Stimulated activated CD4-positive, alpha-beta T cell treated with anti-CD3 and anti-CD28 coated beads, Interleukin-1b, Interleukin-23, amount 100 ng/mL, for 1 hour (primary cell): ENCODE measurements at places on chromosomes 1 and 21.
A peak's percentile ranks its signal among the peaks of the same experiment; 100 is the strongest.

- no peak for DNase-seq
Measured at GRCh38 chr21:26093122-26093521, 77.4 kb downstream of the APP start.

DNA sequence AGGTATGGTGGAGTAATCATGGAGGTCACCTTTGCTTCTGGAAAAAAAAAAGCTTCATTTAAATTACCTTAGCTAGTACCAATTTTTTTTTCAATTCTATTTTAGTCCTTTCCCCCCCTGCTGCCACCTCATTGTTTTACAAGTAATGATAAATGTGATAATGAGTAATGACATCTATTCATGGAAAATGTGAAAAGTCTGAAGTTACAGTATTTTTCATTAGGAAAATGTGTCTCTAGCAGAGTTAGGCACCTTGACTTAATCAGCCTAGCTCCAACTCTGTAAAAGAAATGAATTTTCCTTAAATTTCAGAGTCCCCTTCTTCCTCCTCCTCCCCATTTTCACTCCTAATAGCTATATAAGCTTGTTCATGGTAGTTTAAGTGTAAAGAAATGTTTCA, 204.9 kb upstream of the USP25 start:
- DNase-seq = no peak

- DNase-seq = no peak
Measured at GRCh38 chr1:8463144-8463927, 145.4 kb downstream of the SLC45A1 start.

DNA sequence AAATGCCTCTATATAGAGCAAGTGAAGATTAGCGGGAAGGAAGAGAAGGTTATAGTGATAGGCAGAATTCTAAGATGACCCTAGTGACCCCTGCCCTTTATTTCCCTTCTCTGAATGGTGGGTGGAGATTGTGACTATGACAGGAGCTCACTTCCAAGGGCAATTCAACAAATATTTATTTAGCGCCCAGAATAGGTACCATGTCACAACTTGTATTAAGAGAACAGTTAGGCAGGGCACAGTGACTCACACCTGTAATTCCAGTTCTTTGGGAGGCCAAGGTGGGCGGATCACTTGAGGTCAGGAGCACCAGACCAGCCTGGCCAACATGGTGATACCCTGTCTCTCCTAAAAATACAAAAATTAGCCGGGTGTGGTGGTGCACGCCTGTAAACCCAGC, 236.0 kb upstream of the POGK start:
- no peak for DNase-seq

DNA sequence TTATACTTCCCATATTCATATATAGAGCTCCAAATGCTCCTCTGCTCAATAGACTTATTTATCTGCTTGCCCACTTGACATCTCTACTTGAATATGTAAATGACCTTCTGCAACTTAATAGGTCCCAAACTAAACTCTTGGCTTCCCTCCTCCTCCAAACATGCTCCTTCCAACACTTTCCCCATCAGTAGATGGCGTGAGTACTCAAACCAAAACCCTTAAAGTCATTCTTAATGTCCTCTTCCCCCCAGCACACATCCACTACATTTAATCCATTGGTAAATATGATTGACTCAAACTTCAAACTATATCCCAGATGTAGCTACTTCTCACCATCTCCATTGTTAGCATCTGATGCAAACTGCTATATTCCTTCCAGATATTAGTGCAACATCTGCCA, 48.5 kb upstream of the PBX1 start:
- DNase-seq = no peak

GRCh38 chr1:43008115-43009060, 49.7 kb upstream of the SLC2A1 start:
- no peak for DNase-seq

DNA sequence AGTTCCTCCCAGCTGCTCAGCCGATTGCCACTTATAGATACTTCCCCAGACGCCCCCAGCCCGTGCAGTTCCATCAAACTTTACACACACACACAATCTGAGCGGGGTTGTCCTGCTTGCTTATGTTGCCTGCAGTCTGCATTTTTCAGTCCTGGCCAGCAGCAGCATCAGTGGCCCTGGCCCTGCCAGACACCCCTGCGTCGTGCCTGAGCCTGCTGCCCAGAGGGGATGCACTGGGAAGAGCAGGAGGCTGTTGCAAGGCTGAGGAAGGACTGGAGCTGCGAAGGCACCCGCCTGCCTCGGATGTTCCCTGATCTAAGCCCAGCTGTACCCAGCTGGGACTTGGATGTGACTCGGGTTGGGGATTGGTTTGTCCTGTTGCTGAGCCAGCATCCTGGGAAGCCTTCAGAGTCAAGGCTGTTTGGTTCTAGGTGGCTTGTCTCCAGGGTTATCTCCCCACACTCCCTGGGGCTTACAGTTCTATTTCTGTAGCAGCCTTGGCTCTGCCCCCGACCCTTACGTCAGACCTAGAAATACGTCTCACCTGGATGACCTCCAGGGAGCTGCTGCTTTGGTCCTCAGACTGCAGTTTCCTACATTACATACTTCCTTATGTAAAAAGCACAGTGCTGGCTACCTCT, 42.3 kb downstream of the MAN1C1 start:
- DNase-seq = no peak

GRCh38 chr1:36691374-36691773, 208.7 kb upstream of the CSF3R start:
- DNase-seq = no peak

DNA sequence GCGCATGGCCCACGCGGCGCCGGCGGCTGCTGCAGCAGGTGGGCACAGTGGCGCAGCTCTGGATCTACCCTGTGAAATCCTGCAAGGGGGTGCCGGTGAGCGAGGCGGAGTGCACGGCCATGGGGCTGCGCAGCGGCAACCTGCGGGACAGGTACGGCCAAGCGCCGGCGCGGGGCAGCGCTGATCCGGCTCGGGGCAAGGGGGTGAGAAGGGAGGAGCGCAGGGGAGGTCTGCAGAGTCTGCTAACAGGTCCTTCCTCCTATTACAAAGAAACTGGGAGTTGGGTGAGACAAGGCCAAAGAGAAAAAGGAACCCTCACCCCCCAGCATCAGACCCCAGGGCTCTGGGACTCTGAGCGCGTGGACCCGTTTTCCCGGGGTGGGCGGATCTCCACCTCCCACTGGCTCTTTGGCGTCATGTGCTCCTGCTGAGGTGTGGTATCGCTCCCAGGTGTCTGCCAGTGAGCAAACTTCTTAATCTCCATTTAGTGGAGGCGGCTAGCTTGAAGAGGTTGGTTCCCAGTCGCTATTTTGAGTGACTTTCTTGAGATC, 431 bp downstream of the MTARC1 start:
- no peak for DNase-seq

- DNase-seq = no peak
Measured at GRCh38 chr21:43957611-43958362, 54.3 kb upstream of the TRAPPC10 start.

GRCh38 chr1:22861764-22862440, 110.8 kb downstream of the LACTBL1 start:
- no peak for DNase-seq

DNA sequence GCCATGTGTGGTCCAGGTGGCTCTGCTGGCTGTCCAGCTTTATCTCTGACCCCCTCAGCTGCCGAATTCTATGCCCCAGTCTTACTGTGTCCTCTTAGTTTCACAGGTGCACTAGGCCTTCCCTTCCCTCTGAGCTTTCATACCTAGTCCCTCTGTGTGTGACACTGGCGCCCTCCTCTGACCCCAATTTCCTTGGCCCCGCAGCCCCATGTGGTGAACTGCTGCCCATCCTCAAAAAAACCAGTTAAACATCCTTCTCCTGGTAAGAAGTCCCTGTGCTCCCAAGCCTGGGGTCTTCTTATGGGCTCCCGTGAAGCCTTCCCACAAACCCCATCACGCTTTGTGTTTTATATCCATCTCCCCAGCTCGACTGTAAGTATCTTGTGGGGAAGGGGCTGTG, 93.9 kb upstream of the TSPAN2 start:
- DNase-seq = no peak

DNA sequence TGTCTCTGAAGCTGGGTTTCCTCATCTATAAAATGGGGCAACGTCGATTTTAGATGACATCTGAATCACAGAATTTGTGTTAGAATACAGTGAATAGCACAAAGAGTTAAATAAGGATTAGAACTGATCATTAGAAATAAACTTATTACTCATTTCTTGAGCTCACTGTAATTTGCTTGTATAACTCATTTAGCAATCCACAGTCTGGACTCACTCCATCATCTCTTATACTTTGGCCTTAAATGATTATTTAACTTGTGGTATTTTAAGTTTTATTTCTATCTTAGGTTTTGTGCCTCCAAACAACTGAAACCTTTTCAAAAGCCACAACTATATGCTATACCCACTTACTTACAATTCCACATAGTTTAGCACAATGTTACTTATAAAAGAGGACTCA, 128.0 kb downstream of the CDC42BPA start:
- no peak for DNase-seq

GRCh38 chr1:39129514-39129913, 75.0 kb upstream of the MACF1 start:
- no peak for DNase-seq

GRCh38 chr1:159040893-159041724, 31.4 kb downstream of the IFI16 start:
- no peak for DNase-seq

GRCh38 chr1:203354246-203354645, 3.3 kb upstream of the FMOD start:
- no peak for DNase-seq

DNA sequence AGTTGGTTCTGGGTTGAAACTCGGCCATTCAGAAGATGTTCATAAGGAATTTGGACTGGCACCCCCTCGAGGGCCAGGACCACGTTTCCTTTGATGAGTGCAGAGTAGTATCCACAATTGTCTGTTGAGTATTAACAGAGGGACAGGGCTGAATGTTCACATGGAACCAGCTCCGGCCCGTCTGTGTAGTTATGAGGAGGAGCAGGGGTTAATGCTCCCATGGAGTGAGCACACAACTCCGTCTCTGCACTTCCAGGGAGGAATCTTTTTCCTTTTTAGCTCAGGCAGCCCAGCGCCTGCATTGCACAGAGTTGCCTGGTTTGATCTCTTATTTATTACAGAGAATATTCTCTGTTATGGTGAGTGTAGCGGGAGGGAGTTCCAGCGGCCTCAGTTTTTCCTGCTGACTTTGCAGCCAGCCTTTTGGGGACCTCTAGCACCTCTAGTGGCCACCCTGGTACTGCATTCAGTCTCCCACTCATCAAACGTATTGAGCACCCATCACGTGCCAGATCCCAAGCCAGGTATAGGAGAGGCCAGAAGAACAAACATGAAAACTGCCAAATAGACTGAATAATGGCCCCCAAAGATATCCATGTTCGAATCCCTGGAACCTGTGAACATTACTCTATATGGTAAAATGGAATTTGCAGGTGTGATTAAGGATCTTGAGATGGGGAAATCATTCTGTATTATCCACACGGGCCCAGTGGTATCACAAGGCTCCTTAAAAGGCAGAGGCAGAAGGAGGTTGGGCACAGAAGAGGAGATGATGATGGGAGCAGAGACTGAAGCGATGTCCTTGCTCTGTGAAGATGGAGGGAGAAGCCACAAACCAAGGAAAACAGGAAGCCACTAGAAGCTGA, 167.7 kb upstream of the CSF3R start:
- peak; percentile 9 for DNase-seq

GRCh38 chr1:43270421-43271095, 775 bp downstream of the TMEM125 start:
- DNase-seq = no peak

DNA sequence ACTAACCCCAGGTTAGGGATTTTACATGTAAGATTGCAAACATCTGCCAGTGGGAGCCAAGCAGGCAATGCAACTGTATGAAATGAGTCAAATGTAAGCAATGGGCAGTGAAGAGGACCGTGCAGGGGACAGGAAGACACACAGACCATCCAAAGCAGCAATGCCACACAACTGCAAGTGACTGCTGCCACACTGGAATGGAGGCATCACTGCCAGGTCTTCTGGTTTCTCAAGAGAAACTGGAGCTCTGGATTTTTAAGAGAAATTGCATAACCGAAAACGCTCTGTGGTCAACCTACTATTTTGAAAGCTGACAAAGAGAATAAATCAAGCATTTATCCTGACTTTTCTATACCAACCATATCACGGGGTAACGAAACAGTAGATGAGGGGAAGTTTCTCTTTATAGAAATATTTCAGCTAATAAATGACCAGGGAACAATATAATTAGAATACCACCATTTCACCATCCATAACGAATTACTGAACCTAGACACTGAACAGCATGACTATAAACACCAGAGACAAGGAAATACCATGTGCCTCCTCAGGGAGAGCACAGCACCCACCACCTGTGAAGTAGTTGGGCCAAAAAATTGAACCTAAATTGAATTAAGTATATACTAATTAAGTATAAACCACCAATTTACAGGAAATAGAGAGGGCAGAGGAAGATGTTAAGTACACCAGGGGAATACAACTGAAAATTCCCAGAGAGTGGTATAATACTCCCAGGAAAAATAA, 4.4 kb downstream of the AK2 start:
- DNase-seq = no peak

- DNase-seq = no peak
Measured at GRCh38 chr21:33395891-33396331, 7.3 kb upstream of the IFNGR2 start.

GRCh38 chr1:117077267-117077666, 17.1 kb downstream of the TTF2 start:
- DNase-seq = no peak

GRCh38 chr1:7298145-7298544, 473.0 kb upstream of the VAMP3 start:
- DNase-seq = no peak

DNA sequence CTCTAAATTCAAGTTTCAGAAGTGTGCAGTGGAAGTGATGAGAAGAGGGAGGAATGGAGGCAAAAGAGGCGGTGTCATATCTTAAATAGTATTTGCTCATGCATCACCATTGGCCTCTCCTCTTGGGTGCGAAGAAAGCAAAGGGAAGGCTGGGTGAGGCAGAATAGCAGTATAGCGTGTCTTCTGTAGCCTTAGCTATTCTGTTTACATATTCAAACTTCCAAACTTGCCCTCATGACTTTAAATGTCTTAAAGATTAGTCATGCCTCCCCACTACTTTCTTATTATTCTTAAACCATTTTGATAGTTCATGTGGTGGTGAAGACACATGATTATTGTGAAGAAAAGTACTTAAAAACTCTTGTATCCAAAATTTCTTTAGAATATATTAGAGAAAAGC, 104.6 kb upstream of the TENT5C start:
- DNase-seq = no peak
